Large intestine (tissue), 12 donors: ENCODE measurements at places on chromosomes 7 and 10. TPM values are rescaled to one million over a fixed set of nuclear protein-coding genes. Genes with fewer than 3 reads are reported as not detected.

DNA sequence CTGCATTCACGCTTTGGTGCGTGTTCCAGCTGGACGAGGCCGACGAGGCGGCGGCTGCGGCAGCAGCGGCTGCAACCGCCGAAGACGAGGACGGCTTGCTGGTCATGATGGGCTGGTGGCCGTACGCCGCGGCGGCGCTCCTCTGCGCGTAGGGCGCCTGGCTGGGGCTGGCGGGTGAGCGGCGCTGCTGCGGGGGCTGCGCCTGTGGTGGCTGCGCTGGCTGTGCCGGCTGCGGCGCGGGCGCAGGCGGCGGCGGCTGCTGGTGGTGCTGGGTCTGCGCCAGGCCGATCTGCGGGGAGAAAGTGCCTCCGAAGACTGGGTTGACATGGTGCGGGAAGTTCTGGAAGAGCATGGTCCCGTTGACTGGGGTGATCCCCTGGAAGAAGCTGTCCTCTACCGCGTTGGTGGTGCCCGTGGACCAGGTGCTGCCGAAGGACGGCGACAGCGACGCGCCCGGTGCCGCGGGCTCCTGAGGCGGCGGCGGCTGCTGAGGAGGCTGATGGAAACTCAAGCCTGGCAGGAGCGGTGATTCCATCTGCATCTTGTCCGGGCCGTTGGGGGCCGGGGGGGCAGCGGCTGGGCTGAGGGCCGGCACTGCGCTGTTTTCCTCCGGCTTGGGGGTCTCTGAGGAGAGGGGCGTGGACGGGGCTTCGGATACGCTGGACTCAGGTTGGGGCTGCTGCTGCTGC, 51.1 kb downstream of the CPEB3 start:
- DNase-seq: peak; percentile 17

STOX1 gene
- polyA plus RNA-seq: 5.8 TPM

MEST gene
- polyA plus RNA-seq: 169 TPM

DNA sequence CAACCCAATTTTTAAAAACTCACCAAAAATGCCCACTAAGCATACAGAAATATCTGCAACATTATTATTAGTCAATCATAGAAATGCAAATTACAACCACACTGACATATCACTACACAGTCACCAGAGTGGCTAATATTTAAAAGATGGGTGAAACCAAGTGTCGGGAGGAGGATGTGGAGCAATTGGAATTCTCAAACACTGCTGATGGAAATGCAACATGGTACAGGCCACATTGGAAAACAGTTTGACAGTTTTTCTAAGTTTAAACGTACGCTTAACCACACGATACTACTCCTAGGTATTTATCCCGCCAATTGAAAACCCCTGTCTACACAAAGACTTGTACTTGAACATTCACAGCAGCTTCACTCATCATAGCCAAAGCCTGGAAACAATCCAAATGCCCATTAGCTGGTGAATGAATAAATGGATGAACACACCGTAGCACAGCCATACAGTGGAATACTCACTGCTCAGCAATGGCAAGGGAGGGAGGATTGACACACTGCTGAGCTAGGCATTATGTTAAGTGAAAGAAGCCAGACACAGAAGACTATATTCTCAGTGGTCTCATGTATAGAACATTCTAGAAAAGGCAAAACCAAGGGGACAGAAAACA, 16.3 kb downstream of the GCK start:
- no peak for DNase-seq

- DNase-seq: no peak
These were observed 17.7 kb upstream of the OPALIN start for GRCh38 chr10:96376483-96376882.

- DNase-seq: no peak
These were observed 23.4 kb downstream of the CYP51A1 start for GRCh38 chr7:92110857-92111256.

DNA sequence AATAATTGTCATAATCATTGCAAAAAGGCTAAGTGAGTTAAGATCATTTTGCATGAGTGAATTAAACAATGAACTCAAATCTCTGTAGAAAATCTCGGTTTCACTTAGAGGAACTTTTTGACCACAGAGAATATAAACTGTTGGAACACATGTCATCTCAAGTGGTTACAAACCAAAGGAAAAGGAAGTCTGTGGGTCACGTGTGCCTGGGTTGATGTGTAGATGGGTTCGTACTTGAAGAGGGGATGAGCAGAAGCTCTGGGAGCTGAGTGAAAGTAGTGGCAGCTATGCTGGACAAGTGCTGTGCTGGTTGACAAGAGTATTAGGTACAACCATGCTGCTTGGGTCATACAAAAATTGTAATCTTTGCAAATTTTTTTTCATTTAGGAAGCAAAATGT, 35.0 kb downstream of the GLRX3 start:
- DNase-seq: no peak

GRCh38 chr7:89554209-89554608, 600.1 kb upstream of the STEAP1 start:
- DNase-seq: no peak

PIK3AP1 gene
- polyA plus RNA-seq: 5.7 TPM

- no peak for DNase-seq
These were observed 78.7 kb upstream of the CXCL12 start for GRCh38 chr10:44463511-44464121.

DNA sequence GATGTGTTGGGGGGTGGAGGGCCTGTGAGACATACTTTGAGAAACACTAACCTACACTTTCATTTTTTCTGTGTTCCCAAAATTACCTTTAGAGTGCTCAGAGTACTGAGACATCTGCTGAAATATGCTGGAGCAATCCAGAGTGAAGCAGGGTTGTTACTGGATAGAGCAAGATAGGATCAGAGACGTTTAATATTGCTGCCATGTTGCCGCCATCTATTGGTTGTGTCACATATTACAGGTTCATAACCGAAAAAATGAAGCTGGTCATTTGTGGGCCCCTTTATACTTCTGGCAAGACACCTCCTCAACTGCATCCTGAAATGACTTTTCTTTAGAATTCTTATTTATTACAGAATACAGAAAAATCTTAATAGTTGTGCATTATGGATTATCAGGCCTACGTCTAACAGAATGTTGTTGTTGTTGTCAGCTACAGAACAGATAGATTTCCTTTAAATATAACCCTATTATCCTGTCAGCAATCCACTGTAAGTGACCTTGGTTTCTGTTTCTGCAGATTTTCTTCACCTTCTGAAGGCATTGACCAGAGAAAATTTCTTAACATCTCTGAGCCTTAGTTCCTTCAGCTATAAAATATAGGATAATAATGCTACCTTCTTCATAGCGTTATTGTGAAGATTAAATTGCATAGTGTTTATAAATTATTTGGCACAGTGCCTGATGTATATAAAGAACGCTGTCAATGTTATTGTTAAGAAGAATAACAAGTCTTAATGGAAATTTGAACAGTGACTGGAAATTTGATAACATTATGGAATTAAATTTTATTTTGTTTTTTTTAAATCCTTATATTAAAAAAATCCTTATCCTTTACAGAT, 16.2 kb upstream of the DLD start:
- peak; percentile 64 for DNase-seq
